Liver (tissue), 10 donors: ENCODE measurements at places on chromosomes 4 and X.

DNA sequence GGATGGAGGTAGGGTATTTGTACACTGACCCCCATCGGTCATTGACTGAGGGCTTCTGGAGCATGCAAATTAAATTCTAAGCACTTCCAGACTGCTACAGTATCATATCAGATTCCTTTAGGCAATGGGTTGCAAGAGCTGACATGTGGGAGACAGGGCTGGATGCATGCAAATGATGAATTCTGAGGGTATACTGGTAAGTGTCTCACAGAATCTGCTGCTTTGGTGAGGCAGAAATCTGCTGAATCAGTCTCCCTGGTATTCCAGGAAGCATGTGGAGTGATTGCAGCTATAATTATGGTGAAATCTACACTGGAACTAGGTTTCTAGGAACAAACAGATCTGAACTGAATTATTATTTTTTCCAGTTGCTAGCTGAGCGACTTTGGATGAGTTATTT, 684.9 kb upstream of the MAGEB2 start:
- DNase-seq = no peak

DNA sequence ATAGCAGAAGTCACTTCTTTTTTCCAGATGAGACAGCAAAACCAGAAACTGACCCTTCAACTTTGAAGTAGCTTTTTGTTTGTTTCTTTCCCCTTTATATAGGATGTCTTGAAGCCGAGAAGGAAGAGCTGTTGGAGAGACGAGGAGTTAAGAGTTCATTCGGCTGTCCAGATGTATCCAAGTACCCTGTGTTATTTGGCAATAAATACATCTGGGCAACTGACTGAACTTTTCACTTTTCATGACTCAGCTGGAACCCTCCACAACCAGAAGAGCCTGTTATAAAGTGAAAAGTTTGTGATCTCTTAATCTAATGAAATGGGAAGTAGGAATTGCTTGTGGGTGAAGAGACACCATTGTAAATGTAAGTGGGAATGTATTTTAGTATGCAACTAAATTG, 131.2 kb downstream of the HTR2C start:
- no peak for DNase-seq

- DNase-seq = no peak
Measured at GRCh38 chr4:132227151-132227856, 921.8 kb upstream of the PCDH10 start.

DNA sequence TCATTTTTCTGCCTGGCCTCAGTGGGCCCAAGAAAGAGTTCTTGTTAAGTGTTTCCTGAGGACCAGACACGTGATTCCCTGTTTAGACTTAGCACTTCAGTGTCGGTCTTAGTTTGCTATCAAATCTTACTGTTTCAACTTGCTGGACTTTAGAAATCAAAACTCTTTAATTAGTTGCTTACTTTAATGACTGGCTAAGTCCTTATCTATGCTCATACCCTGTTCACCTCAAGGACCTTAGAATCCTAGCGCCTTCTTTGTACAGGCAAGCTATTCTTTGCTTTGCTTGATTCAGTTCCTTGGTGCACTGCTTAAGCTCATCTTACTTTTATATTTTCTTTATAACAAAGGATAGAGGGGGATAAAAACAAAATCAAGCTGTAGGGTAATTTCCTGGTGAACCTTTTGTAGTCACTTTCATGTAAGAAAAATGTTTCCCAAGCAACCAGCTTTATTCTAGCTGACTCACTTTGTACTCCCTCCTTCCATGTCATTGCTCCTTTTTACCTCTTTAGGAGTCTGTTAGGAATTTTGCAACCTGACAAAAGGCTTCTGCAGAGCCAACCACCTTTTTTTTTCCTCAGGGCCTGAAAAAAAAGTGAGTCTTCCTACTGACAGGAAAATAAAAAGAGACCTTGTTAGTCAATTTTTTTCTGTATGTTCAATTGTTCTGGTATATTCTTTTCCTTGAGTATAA, 14.7 kb downstream of the WDR44 start:
- no peak for DNase-seq

DNA sequence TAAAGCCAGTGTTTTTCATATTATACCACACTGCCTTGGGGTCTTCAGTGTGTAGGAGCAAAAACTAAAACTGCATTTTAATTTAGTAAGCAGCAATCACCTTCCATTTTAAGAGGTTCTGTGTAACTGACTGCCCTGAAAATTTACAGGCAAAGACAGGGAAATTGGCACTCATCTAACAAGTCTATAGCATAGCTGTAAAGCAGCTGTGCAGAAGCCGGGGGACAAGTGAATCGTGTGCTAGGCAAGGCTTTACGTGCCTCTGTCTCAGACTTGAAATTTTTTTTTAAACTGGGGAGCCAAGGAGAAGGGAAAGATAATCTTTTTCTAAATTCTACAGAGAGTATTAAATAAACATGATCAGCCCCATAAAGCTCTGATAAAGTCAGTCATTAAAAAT, 39.7 kb downstream of the TSPAN5 start:
- no peak for DNase-seq

DNA sequence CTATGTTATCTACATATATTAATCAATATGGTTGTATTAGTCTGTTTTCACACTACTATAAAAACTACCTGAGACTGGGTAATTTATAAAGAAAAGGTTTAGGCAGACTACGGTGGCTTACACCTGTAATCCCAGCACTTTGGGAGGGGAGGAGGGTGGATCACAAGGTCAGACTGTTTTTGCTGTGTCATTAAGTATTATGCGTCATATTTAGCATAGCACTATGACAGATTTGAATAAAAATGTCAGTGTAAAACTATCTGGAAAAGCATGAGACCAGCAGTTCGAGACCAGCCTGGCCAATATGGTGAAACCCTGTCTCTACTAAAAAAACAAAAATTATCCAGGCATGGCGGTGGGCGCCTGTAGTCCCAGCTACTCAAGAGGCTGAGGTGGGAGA, 209.7 kb upstream of the ARHGAP24 start:
- DNase-seq = no peak

DNA sequence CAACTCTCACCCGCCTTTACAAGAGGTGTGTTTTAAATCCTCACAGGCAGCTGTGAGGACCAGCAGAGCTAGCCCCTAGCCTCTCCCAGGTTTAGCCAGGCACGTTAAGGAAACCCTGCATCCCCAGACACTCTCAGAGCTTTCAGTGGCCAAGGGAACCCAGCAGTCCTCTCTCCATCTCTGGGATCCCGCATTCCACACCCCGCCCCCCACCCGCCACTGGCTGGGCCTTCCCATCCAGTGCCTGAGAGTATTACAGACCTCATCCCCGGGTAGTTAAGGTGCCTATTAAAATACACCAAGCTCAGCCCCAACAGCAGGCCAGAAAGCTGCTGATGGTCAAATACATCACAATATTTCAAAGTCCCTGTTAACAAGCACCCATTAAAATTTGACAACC, 256.2 kb downstream of the BCOR start:
- no peak for DNase-seq

DNA sequence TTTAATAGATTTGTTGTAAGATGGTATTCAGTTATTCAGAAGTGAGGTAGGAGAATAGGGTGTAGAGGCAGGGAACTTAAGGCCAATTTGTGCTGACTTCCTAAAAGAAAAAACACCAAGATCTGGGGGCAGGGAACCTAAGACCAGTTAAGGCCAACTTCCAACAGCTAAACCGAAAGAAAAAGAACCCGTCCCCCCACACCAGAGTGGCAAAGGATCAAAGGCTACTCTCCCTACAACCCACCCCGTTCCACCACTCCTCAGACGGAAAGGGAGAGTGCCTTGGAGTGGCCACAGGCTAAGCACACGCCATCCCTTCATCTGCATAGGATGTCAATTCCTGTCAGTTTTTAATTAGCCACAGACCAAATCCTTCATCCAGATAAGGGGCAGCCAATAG, 3.7 kb upstream of the ZNF718 start:
- no peak for DNase-seq

DNA sequence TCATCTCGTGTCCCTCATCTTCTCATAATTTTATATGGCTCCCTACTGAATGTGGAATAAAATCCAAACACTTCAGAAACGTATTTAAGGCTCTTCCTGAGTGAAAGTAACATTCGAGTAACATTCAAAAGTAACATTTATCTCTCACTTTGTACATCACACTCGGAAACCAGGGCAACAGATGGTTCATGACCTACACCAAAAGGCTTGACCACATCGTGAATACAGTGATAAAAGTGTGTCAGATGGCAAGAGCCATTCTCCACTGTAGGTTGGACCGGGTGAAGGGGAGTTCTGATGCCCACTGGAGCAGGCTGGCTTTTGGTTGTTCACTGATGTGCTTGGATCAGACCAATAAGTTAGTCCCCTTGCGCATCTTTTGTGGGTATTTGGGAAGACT, 5.6 kb upstream of the LIMCH1 start:
- DNase-seq = no peak

DNA sequence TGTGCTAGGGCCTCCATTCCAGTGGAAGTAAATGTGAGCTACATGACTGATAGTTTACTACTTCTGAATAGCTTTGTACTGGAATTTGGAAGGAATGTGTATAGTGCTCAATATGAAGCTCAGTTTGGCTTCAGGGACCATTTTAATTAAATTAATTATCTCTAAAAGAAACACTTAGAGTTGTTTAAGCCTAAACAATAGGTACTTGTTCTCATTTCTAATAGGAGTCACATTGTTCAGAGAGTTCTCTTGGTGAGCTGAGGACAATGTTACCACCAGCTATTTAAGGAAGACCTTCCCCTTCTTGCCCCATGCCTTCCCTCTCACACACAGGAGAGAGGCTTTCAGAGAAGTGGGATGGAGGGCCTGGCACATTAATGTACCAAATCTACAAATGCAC, 78.3 kb downstream of the CHIC2 start:
- no peak for DNase-seq

GRCh38 chr4:88706574-88706973, 8.9 kb upstream of the NAP1L5 start:
- no peak for DNase-seq

- DNase-seq = peak; percentile 74
Measured at GRCh38 chrX:71254092-71254963, at the start of gene ZMYM3. TSS of gene ZMYM3 (minus strand) at chrX:71254140. CDS start at chrX:71253255, 885 bp downstream.

DNA sequence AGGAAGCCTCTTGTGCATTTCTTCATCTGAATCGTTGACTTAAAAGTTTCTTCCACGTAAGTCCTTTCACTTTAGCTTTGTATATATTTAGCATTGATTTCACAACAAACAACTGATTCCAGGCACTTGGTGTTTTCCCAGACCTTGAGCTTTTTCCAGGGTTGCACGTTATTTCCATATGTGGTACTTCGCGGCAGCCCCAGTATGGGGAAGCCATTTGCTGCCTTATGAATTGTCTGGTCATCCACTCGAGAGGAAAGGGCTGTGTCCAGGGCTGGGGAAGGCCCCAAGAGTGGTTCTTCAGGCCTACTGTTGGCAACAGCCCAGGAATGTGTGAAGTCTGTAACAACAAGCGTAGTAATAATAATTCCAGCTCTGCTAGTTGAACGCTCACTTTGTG, 2.8 kb upstream of the TLR8 start:
- DNase-seq = no peak

GRCh38 chrX:49172280-49172780, 632 bp downstream of the PLP2 start:
- peak; percentile 80 for DNase-seq
